ENCODE measurements at places on chromosomes 11 and 22.

GRCh38 chr11:108620958-108621772 is 27.6 kb upstream of the EXPH5 start:
- DNase-seq: no peak

GRCh38 chr11:128697645-128698174 is 3.8 kb downstream of the FLI1 start:
- no peak for DNase-seq

DNA sequence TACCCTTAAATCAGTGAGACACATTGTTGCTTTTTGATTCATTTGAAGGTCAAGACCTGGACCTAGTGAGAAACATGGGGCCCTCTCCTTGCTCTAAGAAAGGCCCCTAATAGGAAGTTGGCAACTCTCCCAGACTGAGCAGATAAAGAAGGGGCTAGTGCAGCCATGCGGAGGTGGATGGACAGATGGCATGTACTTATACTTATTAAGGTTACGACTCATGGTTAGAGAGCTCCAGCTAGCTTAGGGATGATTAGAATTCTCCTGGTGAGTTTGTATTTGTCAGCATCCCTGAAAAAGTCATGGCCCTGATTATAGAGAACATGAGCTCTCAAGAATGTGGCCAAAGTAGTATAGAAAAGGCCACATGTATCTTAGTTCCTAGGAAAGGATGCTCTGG is 112.1 kb upstream of the BDNF start:
- DNase-seq: no peak

GRCh38 chr22:35053060-35053835 is 12.7 kb upstream of the ISX start:
- no peak for DNase-seq

DNA sequence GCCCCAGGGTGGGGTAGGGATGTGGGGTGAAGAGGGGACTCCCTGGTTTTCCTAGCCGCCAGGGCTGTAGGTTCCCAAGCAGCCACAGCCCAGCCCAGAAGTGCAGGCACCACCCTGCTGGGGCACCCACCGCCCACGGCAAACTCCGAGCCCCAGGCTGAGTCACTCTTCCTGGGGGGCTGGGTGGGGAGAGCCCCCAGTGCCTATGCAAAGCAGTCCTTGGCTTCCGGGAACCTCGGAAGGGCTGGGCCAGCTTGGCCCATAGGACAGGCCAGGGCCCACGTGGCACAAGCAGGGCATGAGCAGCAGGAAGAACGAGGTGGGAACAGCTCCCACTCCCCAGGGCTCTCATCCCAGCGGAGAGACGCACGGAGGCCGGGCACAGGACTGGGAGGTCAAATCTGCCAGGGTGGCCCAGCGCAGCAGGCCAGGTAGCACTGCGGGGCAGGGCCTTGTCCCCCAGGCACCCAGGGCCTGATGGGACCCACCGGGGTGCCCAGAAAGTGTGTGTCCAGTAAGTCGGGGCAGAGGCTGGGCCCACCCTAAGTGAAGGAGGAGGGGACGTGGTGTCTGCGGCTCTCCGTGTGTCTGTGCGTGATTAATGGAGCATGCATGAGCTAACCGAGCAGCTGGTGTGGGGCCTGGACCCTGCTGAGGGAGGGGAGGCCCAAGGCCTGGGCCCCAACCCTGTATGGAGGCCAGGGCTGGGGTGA is 4.6 kb upstream of the IL17REL start:
- DNase-seq: no peak

- no peak for DNase-seq
Measured at GRCh38 chr11:8331767-8332166, 68.1 kb upstream of the LMO1 start.

GRCh38 chr22:30277547-30278344 is 11.1 kb upstream of the OSM start:
- DNase-seq: no peak

DNA sequence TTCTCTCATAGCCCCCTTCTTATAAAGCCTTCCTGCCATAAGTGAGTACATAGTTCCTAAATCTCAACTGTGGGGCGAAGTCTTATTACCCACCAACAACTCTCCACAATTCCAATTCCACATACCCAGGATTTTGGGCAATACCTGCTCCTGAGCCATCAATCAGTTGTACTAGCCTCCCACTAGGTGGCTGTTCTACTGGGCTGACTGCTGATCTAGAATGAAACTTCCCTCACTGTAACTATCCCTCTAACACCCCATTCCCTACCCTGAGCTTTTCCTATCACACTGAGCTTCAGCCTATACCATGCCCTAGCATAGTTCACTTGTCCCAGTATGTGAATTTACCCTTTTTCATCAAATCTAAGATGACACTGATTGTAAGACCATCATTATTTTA is 52.5 kb downstream of the RRAS2 start:
- DNase-seq: no peak

GRCh38 chr11:24422376-24422775 is 74.5 kb upstream of the LUZP2 start:
- DNase-seq: no peak

GRCh38 chr22:19717691-19718455 is 3.6 kb downstream of the SEPTIN5 start:
- peak; percentile 71 for DNase-seq

DNA sequence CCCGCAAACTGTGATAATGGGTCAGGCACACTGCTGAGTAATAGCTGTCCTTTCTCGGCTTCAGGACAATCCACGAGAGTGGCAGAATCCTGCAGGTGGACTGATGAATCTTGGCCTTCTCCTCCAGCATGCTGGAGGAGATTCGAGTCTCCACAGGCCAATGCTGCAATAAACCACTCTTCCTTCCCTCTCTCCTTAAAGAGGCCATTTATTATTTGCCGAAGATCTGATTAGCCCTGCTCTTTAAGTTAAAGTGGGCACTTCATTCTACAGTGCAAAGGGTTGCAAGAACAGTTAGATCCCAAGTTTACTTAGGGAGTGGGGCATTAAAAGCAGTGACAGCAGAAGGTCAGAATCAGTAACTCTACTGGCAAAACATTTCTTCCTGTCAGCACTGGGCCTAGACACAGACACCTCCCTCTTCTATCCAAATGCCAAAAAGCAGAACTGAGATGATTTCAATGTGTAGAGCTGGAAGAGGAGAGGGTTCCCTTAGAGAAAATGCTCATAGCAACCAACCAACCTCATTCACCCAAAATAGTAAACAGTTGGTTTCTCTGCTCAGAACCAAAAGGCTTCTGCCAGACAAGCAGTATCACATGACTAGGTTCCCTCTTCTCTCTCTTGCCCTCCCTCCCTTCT is 121.7 kb downstream of the SGSM3 start:
- DNase-seq: no peak

- no peak for DNase-seq
Measured at GRCh38 chr11:27656806-27657483, 43.3 kb downstream of the BDNF start.

DNA sequence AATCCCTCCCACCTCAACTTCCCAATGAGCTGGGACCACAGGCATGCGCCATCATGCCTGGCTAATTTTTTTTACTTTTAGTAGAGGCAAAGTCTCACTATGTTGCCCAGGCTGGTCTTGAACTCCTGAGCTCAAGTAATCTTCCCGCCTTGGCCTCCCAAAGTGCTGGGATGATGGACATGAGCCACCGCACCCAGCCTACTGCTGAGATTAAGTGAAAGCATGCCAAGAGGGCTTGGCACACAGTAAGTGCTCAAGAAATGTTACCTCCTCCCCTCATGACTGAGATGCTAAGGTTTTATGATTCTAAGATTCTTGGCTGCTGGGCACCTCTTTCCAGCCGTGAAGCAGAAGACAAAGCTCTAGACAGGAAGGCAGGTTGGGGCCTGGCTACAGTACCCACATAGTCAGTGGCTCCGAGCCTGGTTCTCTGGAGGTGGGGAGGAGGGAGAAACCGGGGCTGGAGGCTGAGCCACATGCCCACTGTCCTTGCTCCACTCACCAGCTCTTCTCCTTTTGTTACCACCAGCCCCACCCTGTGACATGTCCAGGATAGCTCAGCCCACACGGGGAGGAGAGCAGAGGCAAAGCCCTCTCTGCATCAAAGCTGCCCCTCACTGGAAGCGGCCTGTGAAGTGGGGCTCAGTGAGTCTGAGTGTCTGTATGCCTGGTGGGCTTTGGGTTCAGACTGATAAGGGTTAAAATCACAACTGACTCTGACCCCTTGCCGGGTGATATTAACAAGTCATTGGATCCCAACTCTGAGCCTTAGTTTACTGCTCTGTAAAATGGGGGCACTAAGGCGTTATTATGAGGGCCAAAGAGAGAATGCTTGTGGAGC is 12.9 kb downstream of the ARHGEF17 start:
- no peak for DNase-seq

GRCh38 chr11:29627541-29627940 is 389.3 kb downstream of the KCNA4 start:
- no peak for DNase-seq

DNA sequence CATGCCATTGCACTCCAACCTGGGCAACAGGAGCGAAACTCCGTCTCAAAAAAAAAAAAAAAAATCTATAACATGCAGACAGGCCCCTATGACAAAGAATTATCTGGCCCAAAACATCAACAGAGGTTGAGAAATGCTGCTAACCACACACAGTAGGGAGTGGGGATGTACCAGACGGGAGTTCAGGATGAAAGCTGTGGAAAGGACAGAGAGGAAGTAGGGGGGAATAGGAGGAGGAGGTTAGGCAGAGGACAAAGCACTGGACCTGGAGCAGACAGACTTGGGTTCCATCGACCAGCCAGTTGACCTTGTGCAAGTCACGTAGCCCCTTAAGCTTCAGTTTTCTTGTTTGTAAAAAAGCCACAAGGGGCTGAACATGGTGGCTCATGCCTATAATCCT is 12.5 kb downstream of the LRP4 start:
- no peak for DNase-seq

GRCh38 chr11:105524286-105524685 is 85.6 kb upstream of the GRIA4 start:
- DNase-seq: peak; percentile 33

- no peak for DNase-seq
Measured at GRCh38 chr22:39898997-39899396, 1.9 kb upstream of the GRAP2 start.

DNA sequence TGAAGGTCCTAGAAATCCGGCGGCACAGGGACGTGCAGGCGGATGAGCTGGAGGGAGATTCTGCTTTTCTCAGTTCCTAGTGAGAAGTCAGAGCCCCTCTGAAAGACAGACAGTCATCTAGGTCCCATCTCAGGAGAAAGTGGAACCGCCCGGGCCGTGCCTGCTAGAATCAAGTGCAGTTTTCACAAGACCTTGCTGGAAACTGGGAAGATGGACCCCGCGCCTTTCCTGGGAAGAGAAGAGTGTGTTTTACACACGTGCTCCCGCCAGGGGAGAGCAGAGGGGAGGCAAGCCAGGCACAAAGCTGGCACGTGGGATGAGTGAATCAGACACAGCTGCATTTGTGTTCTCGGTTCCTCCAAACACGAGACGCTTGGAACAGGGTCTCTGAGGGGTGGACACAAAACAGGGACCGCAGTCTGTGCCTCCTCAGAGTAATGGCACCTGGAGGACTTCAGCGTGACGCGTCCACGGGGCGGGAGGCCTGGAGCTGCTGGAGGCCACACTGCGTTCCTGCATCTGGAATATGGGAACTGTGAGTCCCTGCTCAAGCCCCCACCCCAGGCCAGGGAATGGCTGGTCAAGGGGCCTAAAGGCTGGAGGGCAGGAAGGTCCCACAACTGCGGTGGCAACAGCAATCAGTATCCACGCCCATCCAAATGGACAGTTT is 218.3 kb downstream of the BRD1 start:
- no peak for DNase-seq

DNA sequence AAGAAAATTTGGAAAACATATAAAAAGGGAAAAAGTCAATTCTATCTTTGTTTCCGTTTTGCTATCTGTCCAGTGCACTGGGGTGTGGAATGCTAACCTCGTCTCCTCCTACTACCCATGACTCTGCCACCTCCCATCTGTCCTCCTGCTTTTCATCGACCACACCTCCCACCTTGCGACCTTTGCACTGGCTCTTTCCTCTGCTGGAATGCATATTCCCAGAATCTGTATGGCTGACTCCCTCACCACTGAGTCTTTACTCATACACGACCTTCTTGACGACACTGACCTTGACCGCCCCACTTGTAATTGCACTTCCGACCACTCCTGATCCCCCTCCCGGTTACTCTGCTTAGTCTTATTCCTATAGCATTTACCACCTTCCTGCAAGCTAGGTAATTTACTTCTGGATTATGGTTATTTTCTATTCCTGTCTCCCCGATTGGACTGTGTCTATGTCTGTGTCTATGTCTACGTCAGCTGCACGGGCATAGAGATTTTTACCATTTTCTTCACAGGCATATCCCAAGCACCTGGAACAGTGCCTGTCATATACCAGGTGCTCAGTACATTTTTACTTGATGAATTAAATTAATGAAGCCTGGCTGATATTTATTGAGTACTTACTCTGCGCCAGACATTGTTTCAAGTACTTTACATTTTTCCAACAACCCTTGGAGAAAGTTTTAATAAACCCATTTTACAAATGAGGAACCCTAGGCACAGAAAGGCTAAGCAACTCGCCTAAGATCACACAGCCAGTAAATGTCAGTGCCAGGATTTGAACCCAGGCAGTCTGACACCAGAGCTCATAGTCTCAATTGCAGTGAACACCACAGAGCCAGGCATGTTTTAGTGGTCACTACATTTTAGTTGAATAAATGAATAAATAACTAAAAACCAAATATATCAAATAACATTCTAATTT is 89.3 kb upstream of the SLC22A12 start:
- DNase-seq: no peak

- DNase-seq: no peak
Measured at GRCh38 chr11:10657308-10658271, 36.0 kb downstream of the IRAG1 start.

DNA sequence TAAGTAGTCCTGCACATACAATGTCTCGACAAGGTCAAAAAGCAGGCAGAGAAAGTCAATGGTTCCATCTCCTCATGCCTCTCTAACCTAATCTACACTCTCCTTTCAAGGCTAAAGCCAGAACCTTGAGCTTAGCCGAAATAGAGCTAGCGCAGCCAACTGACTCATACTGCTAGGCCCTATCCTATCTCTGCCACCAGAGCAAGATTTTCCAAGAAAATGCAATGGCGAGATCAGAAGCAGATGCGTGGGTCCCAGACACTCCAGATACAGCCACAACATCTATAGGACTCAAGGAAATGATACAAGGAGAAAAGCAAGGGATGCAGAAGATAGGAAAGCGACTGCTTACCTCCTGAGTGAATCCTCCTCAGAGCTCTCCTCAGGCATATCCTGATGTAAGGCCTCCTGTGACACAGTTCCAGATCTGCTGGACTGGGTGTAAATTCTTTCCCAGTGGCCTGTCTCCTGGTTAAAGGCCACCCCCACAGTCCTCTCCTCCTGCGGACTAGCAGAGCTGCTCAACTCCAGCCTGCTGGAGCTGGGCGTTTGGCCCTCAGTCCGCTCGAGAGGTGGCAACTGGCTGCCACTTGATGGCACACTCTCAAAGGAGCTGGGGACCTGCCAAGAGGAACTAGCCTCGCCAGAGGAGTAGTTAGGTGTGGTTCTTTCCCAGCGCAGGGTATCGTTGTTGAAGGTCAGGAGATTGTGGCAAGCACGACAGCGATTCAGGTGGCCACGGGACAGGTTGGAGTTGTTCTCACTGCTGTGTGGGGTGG is 52.0 kb downstream of the AMBRA1 start:
- DNase-seq: no peak

- DNase-seq: no peak
Measured at GRCh38 chr11:44968510-44968909, 17.8 kb upstream of the TP53I11 start.

Data from T47D (cell line).